Peyer's patch (tissue), 4 donors: ENCODE measurements at places on chromosomes 3 and 15. TPM values are rescaled to one million over a fixed set of nuclear protein-coding genes. Genes with fewer than 3 reads are reported as not detected.

The GP5 gene
- total RNA-seq = not detected

The HERC2 gene
- 89.3 TPM for total RNA-seq

The LINGO1 gene
- not detected for total RNA-seq

The WDR49 gene
- 11.4 TPM for total RNA-seq

The LMCD1 gene
- 8.6 TPM for total RNA-seq

The WDR48 gene
- 35.5 TPM for total RNA-seq

The SERINC4 gene
- not detected for total RNA-seq

The MUC4 gene
- 7.0 TPM for total RNA-seq

The SST gene
- 51.7 TPM for total RNA-seq

The MYL3 gene
- not detected for total RNA-seq

The MCF2L2 gene
- total RNA-seq = 1.1 TPM

The GOLGA8S gene
- total RNA-seq = 0.13 TPM

The GOLGA8K gene
- not detected for total RNA-seq

The APBA2 gene
- 9.4 TPM for total RNA-seq

The BSN gene
- total RNA-seq = 0.18 TPM

DNA sequence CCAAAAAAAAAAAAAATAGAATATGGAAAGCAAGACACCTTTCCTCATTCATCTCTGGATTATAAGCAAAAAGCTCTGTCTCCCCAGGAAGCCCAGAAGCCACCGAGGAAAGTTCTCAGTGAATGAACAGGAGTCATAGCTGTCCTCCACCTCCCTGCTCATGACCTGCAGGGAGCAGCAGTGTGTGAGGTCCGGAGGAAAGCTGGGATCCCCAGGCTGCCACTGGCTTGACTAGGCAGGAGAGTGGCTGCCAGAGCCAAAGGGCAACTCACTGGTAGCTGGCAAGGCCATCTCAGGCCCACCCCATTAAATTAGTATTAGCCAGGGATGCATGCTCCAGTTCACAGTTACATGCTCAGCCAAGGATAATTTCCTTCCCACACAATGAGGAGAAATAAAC, 191.6 kb upstream of the STT3B start:
- DNase-seq = no peak

DNA sequence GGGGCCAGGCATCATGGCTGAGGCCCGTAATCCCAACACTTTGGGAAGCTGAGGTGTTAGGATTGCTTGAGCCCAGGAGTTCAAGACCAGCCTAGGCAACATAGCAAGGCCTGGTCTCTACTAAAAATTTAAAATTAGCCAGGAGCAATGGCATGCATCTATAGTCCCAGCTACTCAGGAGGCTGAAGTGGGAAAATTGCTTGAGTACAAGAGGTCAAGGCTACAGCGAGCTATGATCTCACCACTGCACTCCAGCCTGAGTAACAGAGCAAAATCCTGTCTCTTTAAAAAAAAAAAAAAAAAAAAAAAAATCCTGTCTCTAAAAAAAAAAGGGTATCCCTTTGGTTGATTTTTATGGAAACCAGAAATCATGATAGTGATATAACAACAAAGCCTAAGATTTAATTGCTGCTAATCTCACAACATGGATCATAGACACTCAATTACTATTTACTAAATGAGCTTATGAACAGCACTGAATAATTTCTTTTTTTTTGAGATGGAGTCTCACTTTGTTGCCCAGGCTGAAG, 12.1 kb downstream of the PCLAF start:
- no peak for DNase-seq

DNA sequence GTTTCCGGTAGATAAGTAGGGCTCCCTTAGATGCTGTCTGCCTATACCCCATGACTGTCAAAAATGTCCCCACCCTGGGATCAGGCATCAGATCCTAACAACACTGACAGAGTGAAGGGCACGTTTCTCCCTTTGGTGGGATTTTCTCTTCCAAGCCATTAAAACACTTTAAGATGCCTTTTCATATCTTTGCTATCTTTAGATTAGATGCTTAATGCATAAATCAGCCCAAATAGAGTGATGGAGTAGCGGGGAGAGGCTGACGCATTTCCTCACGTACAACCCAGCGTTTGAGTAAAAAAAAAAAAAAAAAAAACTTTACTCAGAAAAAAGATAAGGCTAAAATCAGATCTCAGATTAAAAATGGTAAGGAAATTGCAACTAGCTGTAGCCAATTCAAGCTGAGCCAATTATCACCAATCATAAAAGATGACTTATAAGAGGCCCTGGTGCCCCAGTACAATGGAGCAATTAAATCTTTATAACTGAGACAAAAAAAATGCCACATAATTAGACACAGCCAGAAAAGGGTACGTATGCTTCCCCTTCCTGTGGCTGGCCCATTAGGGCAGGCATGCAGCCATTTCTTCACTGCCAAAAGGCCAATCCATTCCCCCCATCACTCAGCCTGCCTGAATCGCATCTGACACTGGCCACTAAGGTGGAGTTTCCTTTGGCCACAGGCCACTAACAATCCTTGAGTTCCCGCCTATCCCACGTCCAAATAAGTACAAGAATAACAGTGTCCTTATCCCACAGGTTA, 45.0 kb downstream of the RFTN1 start:
- no peak for DNase-seq

DNA sequence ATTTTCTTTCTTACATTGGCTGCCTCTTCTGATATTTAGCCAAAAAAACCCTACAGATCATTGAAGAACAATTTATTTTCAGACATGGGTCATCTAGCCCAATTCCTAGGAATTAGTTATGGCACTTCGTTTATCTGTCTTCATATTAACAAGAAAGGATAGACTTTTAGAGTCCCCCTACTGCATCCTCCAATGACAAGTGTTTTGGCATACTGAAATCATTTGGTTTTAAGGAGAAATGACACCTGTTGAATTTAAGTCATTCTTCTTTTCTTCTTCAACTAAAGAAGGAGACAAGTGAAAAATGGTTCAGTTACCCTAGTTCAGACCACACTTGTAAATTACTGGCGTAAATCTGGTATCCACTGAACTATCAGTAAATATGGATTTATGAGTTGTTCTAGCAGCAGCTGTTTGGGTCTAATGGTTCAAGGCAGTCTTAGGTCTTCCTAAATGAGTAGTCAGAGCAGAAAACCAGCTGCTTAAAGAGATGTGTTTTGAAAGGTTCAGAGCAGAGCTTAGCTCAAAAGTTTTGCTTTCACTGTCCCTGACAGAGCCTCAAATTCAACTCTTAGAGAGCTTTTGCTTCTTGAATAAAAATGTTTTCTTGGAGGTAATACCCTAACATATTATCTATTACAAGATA, 5.6 kb downstream of the VGLL3 start:
- DNase-seq = no peak

DNA sequence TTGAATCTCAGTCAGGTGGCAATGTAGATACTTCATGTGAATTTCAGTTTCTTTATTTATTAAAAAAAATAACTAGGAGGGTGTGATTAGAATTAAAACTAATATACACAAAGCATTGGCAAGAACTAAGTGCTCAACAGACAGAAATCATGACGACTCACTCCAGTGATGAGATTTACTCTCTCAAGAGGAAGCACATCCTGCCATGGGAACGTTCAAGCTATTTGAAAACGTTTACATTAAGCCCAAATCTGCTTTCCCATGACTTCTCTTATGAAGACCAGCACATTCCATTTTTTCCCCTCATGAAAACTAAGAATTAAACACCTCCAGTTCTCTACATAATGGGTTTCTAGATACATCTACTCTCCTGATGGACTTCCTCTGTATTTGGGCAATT, 8.5 kb downstream of the WDR53 start:
- DNase-seq = no peak

- DNase-seq = no peak
Measured at GRCh38 chr15:44340410-44340809, 51.9 kb downstream of the GOLM2 start.

- no peak for DNase-seq
Measured at GRCh38 chr15:95591886-95592285, 738.6 kb upstream of the NR2F2 start.

GRCh38 chr3:13013151-13013561, 60.1 kb downstream of the IQSEC1 start:
- DNase-seq = peak; percentile 46

GRCh38 chr3:133394561-133395311, 5.1 kb upstream of the BFSP2 start:
- DNase-seq = no peak

DNA sequence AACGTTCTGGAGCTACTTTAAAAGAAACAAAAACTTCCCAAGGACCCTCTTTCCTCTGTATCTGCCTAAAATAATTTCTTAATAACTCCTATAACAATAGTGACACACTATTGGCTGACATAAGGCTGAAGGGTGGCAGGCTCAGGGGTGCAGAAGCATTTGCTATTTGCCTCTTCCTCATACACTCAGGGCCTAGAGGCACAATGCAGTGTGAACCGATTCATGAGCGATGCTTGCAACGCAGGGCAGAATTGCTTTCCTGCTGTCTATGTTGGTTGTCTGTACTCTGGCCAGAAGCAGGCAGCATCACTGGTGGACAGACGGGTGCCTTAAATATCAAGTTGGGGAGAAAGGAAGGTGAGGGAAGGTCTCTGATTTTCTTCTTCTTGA, 157.4 kb downstream of the AGBL1 start:
- no peak for DNase-seq

- no peak for DNase-seq
Measured at GRCh38 chr3:197593046-197593380, 37.2 kb upstream of the BDH1 start.

DNA sequence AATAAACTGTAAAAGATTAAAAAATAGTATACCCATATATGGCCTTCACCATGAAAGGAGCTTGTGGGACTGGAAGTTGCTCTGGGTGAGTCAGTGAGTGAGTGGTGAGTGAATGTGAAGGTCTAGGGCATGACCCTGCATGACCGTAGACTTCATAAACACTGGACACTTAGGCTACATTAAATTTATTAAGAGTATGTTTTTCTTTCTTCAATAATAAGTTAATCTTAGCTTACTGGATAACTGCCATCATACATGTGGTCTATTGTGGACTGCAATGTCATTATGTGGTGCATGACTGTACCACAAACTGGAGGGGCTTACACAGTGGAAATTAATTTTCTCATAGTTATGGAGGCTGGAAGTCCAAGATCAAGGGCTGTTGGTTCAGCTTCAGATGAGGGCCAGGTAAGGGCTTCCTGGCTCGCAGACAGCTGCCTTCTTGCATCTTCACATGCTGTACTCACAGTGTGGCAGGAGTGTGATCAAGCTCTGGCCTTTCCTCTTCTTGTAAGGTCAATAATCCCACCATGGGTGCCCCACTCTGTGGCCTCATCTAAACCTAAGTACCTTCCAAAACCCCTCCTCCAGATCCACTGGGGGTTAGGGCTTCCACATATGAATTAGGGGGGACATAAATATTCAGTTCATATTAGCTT, 40.8 kb upstream of the PRR23E start:
- DNase-seq = no peak

DNA sequence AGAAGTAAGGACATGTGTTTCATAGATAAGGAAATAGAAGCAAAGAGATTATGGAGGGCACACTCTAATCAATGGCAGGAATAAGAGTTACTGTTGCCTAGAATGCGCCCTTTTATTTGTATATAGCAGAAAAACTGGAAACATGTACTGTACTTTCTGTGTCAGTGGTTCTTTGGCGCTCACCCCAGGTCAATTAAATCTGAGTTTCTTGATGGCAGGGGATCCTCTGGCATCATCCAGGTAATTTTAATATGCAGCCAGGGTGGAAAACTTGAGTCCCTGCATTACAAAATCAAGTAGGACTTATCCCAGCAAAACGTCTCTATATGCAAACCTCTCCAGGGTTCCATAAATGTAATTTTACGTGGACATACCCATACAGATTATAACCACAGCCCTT, 284.1 kb downstream of the IL5RA start:
- DNase-seq = no peak

GRCh38 chr3:167940241-167940640, 155.5 kb downstream of the GOLIM4 start:
- DNase-seq = no peak

GRCh38 chr3:33139996-33140395, 26.2 kb downstream of the CRTAP start:
- no peak for DNase-seq

- DNase-seq = no peak
Measured at GRCh38 chr3:37255990-37256308, 81.6 kb upstream of the LRRFIP2 start.

GRCh38 chr3:117488983-117489382, 779.4 kb downstream of the TUSC7 start:
- no peak for DNase-seq

DNA sequence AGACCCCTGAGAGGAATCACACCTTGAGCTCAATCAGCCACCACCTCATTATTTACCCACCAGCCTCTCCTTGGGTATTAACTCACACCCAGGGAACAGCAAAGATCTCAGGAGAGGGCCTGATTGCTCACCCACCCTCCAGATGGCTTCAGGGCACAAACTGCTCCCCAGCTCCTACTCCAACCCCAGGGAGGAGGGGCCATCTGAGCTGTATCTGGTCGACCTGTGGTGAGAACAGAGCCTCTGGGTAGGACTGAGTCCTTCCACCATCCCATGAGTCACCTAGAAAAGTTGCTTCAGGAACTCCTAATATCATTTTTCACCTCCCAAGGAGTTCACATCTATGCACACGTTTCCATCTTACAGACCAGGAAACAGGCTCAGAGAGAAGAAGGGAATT, 44.8 kb upstream of the HES1 start:
- no peak for DNase-seq

DNA sequence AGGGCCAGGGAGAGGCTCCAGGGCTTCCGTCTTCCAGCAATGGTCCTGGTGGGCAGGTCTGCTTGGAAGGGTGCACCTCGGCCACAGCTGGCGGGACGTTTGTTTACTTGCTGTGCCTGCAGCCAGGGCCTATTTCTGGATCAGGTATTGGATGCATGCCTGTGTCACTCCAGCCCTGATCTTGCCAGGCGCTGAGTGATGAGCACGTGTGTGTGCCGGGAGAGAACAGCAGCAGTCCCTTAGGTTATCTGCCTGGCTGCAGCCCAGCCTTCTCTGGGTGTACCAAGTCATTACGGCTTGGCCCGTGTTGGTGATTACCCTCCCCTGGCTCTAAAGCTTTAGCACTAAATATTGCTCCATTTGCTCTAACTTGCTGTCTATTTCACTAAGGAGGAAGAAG, 14.9 kb downstream of the CCDC32 start:
- no peak for DNase-seq

- no peak for DNase-seq
Measured at GRCh38 chr15:26287381-26287780, 424.3 kb upstream of the ATP10A start.

- no peak for DNase-seq
Measured at GRCh38 chr15:20280933-20281463, 260.6 kb downstream of the GOLGA6L6 start.
